Ascending aorta (tissue), 2 donors: ENCODE measurements at places on chromosomes 1 and 21. TPM values are rescaled to one million over a fixed set of nuclear protein-coding genes. Genes with fewer than 3 reads are reported as not detected.

- no peak for DNase-seq
These were observed 5.9 kb upstream of the SLC6A9 start for GRCh38 chr1:44037154-44037553.

- no peak for DNase-seq
These were observed 117.6 kb upstream of the ZNF678 start for GRCh38 chr1:227445746-227446145.

Gene CAPN8
- total RNA-seq = not detected

Gene ADGRB2
- total RNA-seq = 1.9 TPM

DNA sequence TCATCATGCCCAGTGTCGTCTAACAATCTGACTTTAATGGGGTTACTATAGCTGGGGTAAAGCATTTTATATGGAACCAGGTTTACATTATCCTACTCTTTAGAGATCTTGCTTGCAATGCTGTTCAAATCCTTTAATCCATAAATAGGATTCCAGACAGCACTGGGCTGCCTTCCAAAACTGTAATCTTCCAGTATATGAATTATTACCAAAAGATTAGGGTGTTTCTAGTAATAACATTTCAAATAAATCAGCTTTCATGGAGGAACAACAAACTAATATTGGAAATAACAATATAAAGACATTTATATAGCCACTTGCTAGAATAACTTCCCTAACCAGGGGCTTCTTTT lies 88.6 kb upstream of the PLXNA2 start:
- DNase-seq = no peak

- DNase-seq = no peak
These were observed 127.5 kb downstream of the RHOU start for GRCh38 chr1:228862542-228863505.

DNA sequence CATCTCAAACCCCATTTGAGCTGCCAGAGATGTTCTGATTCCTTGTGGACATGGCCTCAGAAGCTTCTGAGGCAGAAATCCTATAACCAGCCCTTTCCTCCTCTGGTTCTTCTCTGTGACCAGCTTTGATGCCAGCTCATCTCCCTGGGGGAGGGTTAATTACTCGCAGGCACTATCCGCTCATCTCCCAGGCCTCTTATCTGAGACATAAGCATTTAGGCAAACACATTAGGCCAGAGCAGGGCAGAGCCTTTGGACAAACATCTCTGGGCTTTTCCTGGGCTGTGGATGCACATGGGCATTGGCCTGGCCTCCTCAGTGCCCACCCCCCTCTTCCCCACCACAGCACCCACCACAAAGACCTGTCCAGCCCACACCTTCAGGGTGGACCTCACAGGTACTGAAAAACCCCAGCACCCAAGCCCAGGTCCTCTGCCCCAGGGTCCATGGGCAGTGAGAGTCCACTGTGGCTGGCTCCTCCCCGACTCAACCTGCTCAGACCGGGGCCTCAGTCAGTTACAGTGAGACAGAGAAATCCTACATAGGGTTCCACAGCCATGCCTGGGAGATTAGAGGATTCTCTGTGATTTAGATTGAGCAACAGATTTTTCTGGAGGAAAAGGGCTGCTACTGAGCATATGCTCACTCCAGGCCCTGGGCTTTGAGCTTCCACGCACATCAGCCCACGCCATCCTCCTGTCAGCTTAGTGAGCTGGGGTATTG lies 26.9 kb downstream of the IGSF21 start:
- no peak for DNase-seq
